ENCODE measurements at places on chromosomes 6 and 20. TPM values are rescaled to one million over a fixed set of nuclear protein-coding genes. Genes with fewer than 3 reads are reported as not detected.

Gene PTGIS
- total RNA-seq, result 0.15 TPM

Gene FAM83C
- not detected for total RNA-seq

Gene OLIG3
- not detected for total RNA-seq

Gene REV3L
- total RNA-seq, result 13.6 TPM

Gene SLC12A5
- total RNA-seq, result not detected

Gene C20orf204
- not detected for total RNA-seq
